Kidney (tissue), 22 donors: ENCODE measurements at places on chromosomes 16 and 17.
A peak's percentile ranks its signal among the peaks of the same experiment; 100 is the strongest.

DNA sequence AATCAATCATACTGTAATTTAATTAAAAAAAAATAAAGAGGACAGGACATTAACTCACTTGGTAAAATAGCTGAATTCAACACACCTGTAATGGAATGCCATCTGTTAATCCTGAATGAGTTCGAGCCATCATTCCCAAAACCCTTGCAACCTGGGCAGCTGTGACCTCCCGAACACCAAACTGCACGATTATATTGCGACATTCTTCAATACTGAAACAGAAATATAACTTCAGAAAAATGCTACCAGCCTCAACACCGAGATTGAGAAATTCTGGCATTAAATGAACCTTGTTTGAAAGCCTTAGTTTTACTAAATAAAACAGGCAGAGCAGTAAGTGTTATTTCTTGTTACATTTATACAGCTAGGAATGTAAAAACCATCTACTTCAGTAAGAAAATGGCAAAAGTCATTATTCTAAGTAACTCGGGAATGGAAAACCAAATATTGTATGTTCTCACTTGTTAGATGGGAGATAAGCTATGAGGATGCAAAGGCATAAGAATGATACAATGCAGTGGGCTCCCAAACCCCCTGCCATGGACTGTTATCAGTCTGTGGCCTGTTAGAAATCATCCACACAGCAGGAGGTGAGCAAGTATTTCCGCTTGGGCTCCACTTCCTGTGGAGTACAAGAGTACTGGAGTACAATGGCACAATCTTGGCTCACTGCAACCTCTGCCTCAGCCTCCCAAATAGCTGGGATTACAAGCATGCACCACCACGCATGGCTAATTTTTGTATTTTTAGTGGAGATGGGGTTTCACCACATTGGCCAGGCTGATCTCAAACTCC, 46.5 kb downstream of the CNOT1 start:
- DNase-seq: no peak

- DNase-seq: peak; percentile 89
Measured at GRCh38 chr16:80125677-80126076, 415.1 kb upstream of the DYNLRB2 start.

DNA sequence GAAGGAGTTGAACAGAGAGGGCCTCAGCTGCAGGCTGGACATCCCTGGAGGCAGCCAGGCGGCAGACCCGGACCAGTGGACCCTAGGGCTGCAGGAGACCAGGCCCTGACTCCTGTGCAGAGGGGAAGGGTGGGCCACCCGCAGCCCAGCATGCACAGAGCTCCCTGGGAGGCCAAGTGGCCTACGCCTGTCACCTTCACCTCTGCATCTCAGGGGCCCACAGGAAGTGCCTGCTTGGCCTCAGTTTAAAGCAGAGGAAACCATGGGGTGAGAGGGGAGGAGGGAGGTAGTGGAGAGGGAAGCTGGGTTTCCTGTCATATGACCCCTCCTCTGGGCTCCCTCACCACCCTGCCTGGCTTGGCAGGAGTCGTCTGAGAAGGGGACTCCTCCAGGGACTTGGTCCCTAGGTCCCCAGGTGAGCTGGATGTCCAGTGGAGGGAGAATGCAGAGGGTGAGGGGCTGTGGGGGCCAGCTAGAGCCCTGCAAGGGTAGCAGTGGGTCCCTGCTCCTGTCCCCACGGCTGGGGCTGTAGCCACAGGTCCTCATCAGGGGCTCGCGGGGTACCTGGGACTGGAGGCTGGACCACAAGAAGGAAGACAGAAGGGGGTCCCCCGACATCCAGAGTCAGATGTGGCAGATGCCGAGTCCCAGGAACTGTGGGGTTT, at the start of gene TMC8:
Gene TMC8, plus strand, starts transcription at position 335 of the 665 bp plus-strand sequence. CDS start 818 bp downstream, outside the sequence.
- DNase-seq: peak; percentile 80

DNA sequence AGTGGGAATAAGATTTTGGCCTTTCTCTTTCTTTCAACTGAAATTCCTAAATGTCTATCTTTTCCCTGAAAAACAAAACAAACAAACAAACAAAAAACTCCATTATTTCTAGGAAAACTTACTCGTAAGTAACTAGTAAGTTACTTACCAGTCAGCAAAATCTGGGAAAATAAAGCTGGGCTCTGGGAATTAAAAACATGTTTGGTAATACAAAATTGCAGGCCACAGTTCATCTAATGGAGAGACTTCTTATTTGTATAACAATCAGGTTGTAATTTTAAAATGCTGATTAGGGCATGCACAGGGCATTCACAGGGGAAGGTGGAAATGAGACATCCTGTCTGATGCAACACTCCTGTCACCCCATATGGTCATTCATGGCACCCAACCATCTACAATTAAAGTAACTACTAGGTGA, 3.8 kb upstream of the WIPI1 start:
- DNase-seq: no peak

DNA sequence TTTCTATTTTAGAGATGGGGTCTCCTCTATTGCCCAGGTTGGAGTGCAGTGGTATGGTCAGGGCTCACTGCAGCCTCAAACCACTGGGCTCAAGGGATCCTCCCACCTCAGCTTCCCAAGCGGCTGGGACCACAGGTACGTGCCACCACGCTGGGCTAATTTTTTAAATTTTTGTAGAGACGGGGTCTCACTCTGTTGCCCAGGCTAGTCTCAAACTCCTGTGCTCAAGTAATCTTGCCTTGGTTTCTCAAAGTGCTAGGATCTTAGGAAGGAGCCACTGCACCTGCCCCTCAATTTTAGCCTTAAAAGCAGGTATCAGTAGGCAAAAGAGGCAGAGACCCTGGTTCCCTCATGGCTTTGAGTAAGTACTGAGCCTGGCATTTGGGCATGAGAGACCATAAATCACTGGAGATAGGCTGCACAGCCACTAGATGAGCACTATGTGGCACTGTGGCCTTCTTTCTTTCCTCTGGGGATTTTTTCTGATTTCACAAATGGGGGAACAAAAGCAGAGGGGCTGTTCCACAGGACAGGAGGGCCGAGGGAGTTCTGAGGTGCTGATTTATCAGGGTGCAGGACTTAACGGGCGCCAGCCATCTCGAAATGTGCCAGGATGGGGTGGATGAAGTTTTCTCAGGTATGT, 82.2 kb downstream of the PLXDC1 start:
- DNase-seq: no peak

DNA sequence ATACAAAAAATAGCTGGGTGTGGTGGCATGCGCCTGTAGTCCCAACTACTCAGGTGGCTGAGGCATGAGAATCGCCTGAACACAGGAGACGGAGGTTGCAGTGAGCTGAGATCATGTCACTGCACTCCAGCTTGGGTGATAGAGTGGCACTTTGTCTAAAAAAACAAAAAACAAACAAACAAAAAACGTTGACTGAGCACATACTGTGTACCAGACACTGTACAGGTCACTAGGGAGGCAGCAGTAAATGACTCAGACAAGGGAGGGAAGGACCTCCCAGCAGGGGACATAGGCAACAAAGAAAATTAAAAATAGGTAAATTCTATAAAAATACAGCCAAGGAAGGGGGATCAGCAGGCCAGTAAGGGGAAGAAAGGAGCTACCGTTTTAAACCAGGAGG, 64.3 kb downstream of the SOCS1 start:
- no peak for DNase-seq

- no peak for DNase-seq
Measured at GRCh38 chr16:56252835-56253234, 61.5 kb downstream of the GNAO1 start.

- DNase-seq: peak; percentile 42
Measured at GRCh38 chr16:1424028-1424427, 3.5 kb upstream of the UQCC4 start.

GRCh38 chr16:49855280-49855821, 561 bp downstream of the ZNF423 start:
- peak; percentile 97 for DNase-seq

- no peak for DNase-seq
Measured at GRCh38 chr17:11816409-11816808, 180.9 kb downstream of the ZNF18 start.

DNA sequence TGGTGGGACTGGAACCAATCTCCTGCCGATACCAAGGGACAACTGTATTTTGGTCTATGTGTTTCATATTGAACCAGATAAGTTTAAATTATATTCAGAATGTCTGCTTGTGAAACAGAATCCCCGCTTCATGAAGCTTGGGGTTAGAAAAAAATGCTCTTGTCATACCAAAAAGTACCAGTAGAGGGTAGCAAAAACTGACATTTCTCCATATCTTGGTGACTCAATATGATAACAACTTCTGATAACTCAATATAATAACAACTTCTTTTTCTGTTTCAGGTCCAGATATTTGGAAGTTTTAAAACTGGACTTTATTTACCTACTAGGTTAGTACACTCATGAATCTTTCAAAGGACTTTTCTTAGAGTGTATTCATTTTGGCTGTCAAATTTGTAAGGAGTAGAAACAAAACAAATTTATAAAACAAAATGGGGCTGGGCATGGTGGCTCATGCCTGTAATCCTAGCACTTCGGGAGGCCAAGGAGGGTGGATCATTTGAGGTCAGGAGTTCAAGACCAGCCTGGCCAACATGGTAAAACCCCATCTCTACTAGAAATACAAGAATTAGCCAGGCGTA, 52.3 kb upstream of the ADCY7 start:
- no peak for DNase-seq

GRCh38 chr17:337866-338265, 14.7 kb downstream of the RPH3AL start:
- DNase-seq: peak; percentile 15

DNA sequence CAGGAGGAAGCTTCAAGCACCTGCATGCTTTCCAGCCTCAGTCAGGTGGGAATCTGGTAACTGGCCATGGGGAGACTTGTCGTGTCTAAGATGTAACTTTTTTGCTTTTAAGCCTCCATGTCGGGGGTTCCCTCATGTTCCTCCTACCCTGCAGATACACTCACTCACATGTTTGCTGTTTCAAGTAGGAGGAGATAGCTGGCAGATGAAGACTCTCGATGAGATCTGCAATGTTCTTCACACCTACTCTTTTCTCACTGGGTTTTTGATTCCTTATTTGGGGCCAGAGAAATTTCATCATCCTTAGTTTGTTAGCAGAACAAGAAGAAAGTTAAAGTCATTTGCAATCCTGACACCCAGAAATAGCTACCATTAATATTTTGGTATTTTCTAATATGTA, 24.7 kb downstream of the UTP4 start:
- no peak for DNase-seq

GRCh38 chr16:27805828-27806351, 255.9 kb downstream of the KATNIP start:
- no peak for DNase-seq

DNA sequence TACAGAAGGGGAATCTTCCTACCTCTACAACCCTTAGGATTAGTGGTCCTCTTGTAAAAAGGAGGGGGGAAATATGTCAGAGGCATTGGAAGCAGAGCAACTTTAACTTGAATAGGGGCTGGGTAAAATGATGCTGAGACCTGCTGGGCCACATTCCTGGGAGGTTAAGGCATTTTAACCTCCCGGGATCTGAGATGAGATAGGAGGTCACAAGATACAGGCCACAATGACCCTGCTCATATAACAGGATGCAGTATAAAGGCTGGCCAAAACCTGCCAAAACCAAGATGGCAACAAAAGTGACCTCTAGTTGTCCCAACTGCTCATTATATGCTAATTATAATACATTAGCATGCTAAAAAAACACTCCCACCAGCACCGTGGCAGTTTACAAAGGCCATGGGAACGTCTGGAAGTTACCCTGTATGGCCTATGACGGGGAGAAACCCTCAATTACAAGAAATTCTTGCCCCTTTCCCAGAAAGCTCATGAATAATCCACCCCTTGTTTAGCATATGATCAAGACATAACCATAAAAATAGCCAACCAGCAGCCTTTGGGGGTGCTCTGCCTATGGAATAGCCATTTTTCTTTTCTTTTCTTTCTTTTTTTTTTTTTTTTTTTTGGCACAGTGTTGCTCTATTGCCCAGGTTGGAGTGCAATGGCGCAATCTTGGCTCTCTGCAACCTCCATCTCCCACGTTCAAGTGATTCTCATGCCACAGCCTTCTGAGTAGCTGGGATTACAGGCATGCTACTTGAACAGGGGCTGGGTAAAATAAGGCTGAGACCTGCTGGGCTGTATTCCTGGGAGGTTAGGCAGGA, 6.2 kb upstream of the C1QTNF1 start:
- no peak for DNase-seq

- DNase-seq: peak; percentile 7
Measured at GRCh38 chr17:18888766-18889290, 30.9 kb downstream of the PRPSAP2 start.

DNA sequence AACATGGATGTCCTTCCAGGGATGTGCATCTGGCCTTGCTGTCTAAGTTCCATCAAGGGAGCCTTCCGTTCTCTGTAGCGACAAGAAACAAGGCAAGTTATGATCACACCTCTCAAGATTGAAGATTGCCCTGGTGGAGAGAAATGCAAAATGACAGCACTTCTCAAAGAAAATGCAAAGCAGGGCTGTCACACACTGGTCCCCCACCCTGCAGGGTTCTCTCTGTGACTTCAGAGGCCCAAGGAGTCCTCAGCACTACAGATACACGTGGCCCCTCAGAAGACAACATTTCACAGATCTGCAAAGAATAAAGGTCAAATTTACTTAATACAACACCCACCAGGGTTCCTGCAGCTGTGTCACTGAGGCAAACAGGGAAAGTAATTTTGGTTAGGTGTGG, 60.7 kb upstream of the TEX2 start:
- DNase-seq: no peak

- no peak for DNase-seq
Measured at GRCh38 chr17:17114592-17115225, 72.5 kb downstream of the MPRIP start.

GRCh38 chr16:69084289-69084688, 21.2 kb upstream of the HAS3 start:
- DNase-seq: no peak

GRCh38 chr16:48157794-48158193, 2.0 kb upstream of the ABCC12 start:
- DNase-seq: no peak

DNA sequence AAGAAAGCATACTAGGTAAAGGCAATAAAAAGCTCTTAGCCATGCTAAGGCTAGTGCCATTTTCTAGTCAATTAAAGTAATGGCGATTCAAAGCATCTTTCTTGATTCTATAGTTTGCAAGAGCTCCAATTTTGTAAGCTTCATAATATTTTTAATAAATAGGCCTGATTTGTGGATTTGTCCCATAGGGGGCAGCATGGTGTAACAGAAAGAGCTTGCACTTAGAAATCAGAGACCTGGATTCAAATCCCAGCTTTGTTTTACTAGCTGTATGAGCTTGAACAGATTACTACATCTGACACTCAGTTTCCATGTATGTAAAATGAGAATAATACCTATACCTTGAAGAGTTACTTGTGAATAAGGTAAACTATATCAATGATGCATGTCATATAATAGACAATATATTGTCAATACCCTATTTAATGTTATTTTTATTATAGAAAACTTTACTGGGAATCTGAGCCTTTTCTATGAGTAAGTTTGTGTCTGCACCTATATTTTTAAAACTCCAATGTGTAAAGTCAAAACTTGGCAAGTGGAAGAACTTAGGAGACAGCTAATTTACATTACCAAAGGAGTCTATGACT, 93.6 kb upstream of the NOG start:
- no peak for DNase-seq

DNA sequence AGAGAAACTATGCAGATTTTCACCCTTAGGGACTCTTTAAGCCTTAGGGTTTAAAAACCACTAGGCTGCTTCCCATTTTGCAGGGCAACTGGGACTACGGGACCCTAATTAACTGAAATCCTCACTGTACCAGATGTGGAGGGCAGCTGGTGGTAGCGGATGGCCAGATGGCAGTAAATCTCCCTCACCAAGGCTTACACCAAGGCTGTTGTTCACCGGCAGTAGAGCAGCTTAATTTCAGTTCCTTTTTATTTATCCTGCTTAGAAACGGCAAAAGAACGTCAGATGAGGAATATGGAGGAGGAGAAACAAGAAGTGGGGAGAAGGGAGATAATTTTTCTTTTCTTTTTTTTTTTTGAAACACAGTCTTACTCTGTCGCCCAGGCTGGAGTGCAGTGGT, 6.5 kb downstream of the ABHD15 start:
- peak; percentile 31 for DNase-seq
